Muscle of arm (tissue), 14 donors: ENCODE measurements at places on chromosomes 3 and 15. TPM values are rescaled to one million over a fixed set of nuclear protein-coding genes. Genes with fewer than 3 reads are reported as not detected.

Gene SEMA5B
- polyA plus RNA-seq, result 17.6 TPM

Gene SLC12A1
- 0.16 TPM for polyA plus RNA-seq

Gene SCAANT1
- not detected for polyA plus RNA-seq

Gene SPTBN5
- polyA plus RNA-seq, result not detected

Gene FGF12
- 2.8 TPM for polyA plus RNA-seq

DNA sequence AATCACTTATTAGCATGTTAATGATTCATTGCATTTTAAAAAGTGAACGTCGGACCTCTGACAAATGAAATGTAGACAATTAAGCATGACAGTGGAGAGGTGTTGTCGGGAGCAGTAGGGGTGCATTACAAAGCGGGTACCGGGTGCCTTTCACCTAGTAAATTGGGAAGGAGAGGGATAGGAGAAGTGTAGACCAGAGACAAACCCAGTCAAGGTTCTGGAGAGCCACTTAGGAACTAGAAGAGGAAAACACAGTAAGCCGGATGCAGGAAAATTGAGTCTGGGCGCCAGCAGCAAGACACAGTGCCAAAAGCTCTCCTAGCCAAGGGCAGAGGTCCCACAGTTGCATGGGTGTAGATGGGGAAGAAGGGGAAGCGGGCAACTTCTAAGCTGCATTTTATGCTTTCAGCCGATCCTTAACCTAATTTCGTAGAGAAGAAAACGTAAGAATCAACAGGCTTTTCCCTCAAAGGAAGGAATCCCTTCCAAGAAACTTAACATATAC is 3.1 kb upstream of the CERS3 start:
- DNase-seq, result peak; percentile 41

DNA sequence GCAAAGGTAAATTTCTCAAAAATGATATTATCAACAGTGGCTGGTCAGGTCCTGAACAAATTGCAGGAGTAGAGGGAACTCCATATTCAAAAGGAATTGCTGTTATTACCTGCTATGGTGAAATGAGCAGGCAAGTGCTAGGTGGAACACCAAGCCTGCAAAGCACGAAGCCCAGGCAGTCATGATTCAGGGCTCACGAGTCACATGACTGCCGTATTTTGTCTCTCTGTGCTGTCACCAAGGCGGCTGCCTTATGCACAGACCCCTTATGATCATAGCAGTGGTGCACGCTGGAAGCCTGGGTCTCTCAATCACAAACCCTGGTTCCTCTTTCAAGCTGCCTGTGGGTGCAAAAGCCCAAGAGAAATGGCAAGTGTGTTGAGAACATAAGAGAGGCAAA is 24.4 kb downstream of the SLC12A1 start:
- no peak for DNase-seq

DNA sequence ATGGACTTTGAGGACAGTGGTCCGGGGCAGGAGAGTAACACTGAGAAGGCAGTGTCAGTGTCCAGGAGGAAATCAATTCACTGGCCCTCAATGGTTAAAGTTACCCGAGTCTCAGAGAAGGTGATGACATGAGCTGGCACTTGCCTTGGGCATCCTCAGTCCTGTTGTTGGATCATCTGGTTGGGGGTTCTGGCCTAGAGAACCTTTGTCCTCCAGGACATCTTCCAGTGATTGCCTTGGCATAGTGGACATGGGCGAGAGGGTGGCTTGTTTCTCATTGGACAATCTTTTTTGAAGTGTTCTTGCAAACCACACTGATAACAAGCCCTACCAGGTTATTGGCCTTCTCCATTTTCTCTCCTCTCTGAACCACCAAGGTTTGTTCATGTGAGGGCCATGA is 83.4 kb upstream of the TERB2 start:
- DNase-seq, result no peak

DNA sequence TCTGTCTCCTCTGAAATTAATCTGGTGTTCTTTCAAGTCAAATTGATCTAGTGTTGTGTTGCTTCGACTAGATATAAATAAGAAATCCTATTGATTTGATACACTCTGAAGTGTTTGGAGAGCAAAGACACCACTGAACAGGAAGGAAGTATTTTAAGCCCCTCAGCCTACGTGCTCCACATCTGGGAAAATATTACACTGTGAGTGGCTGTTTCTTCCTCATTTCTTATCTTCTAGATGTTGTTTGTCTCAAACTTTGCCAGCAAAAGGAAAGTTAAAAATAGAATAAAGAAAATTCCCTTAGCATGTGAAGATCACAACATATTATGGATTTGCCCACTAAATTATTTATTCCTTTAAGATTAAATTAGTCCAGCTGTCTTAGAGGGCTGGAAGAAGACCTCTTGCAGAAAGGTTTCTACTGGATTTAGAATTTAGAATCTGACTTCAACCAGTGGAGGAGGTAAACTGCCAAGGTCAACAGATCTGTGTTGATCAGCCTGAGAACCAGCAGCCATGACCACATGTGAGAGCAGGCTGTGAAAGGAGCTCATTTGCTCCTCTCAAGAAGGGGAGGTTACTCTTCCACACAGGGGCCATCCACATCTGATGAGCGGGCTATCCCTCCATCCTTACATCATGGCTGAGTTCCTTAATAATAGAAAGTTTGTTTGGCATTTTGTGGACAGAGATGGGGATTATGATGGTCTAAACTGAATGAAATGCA is 46.3 kb upstream of the ACKR4 start:
- no peak for DNase-seq

GRCh38 chr3:106482451-106482850 is 613.6 kb upstream of the CBLB start:
- no peak for DNase-seq

DNA sequence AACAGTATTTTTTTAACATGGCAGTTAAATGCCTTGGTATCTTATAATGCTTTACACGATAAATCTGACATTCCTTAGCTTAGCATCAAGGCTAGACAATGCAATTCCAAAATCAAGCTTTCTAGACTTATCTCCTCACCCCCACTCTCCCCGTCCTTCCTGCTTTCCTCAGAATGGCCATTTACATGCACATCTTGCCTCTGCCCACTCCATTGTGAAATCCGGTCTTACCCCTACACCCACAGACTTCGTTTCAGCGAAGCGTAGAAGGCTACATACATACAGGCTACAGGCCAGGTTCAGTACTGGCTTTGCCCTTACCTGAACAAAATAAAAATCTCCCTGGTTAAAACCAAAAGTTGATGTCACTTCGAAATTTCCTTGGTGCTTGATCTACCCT is 58.6 kb upstream of the SLC12A8 start:
- DNase-seq, result no peak

DNA sequence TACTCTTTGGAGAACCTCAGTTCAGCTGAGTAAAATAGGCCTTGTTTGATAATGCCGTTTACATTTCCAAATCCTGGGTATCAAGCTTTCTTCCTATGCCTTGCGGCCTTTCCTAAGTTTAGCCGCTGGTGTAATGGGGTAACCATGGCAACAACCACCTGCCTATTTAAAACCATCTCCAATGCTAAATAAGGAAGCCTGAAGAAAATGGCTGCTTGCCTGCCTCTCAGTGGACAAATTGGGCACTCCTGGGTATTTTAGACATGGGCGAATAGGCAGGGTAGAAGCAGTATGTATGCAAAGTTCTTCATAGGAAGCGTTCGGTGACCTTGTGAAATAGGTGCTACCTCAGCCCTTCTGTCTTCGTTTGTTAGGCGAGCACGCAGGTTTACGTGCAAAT is 122.7 kb downstream of the DGKG start:
- DNase-seq, result no peak

GRCh38 chr3:155316426-155316825 is 22.9 kb upstream of the STRIT1 start:
- no peak for DNase-seq

DNA sequence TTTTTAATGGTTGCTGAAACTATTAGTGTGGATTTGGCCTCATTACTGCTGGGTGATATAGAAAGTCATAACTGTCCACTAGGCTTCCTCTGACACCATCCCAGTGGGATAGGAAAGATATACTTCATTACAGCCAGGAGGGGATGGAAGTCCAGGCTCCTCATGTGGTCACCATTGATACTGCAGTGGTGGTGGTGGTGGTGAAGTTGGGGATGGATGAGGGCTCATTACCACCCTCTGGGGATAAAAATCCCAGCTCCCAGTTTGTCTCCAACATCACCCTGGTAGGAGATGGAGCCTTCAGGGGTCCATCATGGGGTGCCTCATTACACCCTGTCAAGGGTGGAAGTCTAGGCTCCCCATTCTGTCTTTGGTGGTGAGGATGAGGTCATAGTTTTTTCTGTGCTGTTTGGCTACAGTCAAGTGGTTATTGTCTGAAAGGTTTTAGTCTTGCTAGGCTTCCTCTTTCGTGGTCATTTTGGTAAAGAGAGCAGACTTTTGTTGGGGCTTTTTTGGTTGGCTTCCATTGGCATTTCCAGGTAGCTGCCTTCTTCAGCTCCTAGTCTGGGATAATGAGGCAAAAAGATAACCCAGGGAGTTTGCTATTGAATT is 30.1 kb upstream of the FILIP1L start:
- no peak for DNase-seq

DNA sequence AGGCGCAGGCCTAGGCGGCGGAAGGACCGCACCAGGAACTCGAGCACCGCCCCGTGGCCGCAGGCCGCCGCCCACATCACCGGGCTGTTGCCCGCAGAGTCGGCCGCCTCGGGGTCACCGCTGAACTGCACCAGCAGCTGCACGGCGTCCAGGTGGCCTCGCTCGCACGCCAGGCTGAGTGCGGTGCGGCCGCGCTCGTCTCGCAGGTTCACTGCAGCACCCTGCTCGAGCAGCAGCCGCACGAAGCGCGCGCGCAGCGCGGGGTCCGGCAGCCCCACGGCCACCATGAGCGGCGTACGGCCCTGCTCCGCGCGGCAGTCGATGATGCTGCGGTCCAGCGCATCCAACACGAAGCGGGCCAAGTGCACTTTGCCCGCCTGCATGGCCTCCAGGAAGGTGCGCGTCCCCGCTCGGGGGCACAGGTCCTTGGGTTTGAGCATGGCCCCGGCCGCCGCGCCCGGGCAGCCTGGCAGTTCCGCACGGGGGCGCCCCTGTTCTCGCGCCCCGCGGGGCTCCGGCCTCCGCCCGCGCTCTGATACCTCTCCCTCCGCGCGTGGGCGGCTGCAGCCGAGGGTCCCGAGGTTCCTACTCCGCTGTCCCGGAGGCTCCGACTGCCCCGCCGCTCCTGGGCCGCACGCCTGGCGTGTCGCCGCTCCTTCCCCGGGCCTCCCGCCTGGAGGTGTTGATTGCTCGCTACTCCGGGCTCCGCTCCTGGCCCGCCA is 556 bp downstream of the ANKRD63 start:
- no peak for DNase-seq

DNA sequence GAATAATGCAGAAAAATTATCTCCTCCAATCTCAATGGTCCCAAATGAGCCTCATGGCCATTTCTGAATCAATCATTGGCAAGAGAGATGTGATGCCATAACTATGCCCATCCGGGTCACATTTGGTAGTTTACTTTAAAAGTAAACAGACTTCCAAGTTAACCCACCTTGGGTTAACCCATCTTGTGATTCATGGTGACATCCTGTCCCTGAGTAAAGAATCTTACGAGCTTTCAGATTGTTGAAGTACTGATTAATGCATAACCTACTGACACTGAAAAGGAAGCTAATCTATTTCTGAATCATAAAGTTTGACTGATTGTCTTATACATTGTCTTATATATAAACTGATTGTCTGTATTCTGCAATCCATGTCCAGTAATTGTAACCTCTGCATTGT is 467.2 kb upstream of the AGTR1 start:
- DNase-seq, result no peak

GRCh38 chr3:58666683-58667082 is at the start of gene FAM3D:
FAM3D (minus strand) TSS chr3:58666774; CDS start chr3:58655563, 11,211 bp downstream.
- DNase-seq, result no peak
